ENCODE measurements at places on chromosomes 7 and 10. TPM values are rescaled to one million over a fixed set of nuclear protein-coding genes. Genes with fewer than 3 reads are reported as not detected.

The ZPBP gene
- not detected for total RNA-seq

The UPK3B gene
- total RNA-seq = 20.7 TPM

The KCNK18 gene
- not detected for total RNA-seq

The WBP1L gene
- total RNA-seq = 25.7 TPM

The ZNF467 gene
- 1.2 TPM for total RNA-seq

The AKR1C3 gene
- total RNA-seq = 1,414 TPM

The EGR2 gene
- total RNA-seq = 0.34 TPM

The AGK gene
- 29.1 TPM for total RNA-seq

The DUS4L gene
- 11.2 TPM for total RNA-seq

The EZH2 gene
- 25.2 TPM for total RNA-seq

The OR2A1 gene
- not detected for total RNA-seq

The LEP gene
- total RNA-seq = not detected

The OR13A1 gene
- not detected for total RNA-seq

The FIGNL1 gene
- total RNA-seq = 16.8 TPM

The ABCB4 gene
- not detected for total RNA-seq

The NAT16 gene
- total RNA-seq = 0.06 TPM

The NRBF2 gene
- 27.8 TPM for total RNA-seq

The DOCK4 gene
- 5.4 TPM for total RNA-seq

The UNCX gene
- 0.09 TPM for total RNA-seq

The EXOSC1 gene
- total RNA-seq = 53.0 TPM

The LRRC18 gene
- not detected for total RNA-seq

The NUTM2B gene
- 0.19 TPM for total RNA-seq

The RAPGEF5 gene
- 0.12 TPM for total RNA-seq

The AOAH gene
- total RNA-seq = not detected

The NRF1 gene
- 11.5 TPM for total RNA-seq

The TAS2R60 gene
- not detected for total RNA-seq
